NCI-H1092 treated with DMSO at 0.1 percent for 48 hours (cell line): ENCODE measurements at places on chromosomes 13 and 19.

DNA sequence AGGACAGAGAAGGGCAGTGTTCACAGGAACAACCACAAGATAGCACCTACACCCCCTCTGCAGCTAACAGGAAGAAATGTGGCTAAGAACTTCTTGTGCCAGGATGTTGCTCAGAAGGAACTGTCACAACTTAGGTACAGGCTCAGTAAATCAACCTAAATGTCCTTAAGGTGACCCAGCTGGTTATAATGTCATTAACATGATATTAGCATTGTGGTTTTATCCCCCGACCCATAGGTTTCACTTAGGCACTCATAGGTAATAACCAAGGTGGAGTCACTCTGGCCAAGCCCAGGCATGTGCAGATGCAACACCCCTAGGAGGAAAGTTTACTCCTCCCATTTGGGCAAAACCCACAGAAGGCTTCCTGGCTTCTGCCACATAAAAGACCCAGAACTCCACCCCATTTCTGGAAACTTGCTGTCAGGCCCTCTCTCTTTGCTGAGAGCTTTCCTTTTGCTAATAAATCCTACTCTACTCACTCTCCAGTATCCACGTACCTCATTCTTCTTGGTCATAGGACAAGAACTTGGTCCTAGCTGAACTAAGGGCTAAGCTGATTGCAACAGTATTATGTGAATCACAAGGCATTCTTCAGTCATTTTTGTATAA lies 951.3 kb downstream of the SLITRK5 start:
- no peak for DNase-seq

DNA sequence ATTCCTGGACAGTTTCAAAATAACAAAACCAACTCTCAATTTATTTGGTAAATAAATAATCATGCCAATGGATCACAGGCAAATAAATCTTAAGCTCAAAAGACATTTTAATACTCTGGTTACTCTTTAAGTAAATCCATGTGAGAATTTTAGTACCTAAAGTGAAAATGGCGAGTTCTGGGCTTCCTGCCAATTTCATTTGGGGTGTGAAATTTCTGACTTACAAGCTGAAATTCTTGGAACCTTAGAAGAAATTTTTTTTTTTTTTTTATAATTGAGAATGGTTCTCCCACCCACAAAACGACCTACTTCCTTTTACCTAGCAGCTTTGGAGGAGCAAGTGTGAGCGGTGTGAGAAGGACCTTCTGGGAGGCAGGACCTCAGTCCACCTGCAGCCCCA lies 354.5 kb upstream of the NBEA start:
- DNase-seq, result no peak

- no peak for DNase-seq
These were observed 173.1 kb upstream of the SOX1 start for GRCh38 chr13:111893607-111894443.

DNA sequence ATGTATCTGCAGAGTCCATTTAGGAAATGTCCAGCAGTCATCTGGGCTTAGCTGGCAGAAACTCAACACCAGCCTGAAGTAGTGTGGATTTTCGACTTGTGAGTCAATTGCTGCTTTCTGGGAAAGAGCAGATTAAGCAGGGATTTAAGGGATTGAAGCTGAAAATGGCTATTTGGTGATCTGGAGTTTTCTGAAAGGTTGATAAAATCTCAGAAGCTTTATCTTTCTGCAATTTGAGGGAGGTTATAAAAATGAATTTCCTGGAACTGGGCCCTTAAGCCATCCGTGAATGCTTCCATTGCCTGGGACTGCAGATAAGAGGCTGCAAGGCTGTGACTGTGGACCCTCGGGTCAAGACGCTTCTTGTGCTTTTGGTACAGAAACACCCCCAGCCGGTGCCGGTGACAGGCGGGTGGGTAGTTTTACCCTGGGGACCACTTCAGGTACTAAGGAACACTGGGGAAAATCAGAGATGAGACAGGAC lies 61.5 kb downstream of the COL4A1 start:
- DNase-seq, result no peak

DNA sequence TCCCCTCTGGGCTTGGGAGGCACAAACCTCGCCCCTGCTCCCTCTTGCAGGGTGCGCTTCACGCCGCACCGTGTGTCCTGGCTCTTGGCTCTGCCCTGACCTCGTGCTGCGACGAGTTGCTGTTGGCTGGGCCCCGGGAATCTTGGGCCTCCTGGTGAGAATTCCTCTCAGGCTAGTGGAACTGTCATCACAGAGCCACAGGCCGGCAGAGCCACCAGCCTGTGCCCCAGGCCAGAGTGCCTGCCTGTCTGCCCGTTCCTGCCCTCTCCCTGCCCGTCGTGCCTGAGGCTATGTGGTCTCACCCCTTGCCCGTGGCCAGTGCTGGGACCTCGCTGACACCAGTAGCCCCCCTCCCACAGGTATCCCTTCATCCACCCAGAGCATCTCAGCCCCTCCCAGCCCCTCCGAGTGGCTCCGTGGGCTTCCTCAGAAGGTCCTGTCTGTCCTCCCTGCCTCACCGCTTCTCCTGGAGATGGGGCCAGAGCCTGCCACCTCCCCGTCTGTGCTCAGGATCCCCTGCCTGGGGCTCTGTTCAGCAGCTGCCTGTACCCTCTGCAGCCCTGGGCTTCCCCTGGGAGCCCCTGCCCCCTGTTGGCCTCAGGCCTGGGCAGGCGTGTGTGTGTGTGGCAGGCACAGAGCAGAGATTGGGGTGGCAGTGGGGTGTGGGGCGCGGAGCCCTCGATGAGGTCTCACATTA lies 13.3 kb downstream of the NDUFB7 start:
- no peak for DNase-seq

DNA sequence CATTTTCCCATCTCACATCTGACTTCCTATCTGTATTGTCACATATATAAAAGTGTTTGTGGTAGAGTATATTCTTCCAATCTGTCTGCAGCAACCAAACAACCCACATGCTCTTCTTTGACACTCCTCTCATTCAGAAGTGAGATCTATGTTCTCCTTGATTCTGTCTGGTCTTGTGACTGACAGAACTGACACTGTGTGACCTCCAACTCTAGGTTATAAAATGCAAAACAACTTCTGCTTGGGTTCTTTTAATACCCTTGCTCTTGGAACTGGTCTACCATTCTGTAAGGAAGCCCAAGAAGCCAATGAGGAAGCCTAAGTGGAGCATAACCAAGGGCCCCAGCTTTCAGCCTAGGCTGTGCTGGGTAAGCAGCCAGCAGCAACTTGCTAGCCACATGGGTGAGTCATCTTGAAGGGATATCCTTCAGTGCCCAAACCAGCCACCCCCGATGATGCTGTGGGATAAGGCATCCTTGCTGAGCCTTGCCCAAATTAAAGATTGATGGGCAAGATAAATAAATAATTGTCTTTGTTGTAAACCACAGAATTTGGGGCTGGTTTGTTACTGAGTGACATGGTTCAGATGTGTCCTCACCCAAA lies 18.4 kb upstream of the ITM2B start:
- no peak for DNase-seq

GRCh38 chr13:25886438-25887214 lies 165.2 kb downstream of the SHISA2 start:
- DNase-seq, result no peak

GRCh38 chr19:4664642-4665041 lies 5.5 kb downstream of the MYDGF start:
- DNase-seq, result no peak

DNA sequence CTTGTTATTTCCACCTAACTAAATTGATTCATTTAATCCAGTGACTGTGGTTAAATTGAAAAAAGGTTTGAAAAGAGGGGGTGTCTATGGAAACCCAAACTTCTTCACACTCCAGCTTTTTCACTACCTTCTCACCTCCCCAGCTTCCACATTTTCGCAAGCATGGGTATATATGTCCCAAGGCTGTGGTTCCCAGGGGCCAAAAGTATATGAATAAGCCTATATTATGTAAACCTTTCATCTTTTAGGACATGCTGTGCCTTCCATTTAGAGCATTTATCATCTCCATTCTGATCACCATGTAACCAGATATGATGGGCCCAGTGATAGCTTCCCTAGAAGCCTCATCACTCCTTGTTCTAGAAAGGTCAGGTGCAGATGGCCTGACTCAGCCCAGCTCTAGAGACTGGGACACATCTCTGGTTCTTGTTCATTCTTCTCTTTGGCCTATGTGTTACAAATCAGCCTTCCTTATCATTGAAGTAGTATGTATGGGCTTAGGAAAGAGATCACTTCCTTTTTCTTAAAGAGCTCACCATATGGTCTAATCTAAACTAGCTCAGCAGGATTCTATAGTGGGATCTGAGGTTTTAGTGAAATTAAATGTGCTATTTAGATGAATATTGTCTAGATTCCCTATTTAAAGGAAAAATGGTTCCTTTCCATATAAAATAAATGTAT lies 19.5 kb upstream of the ARL11 start:
- no peak for DNase-seq

DNA sequence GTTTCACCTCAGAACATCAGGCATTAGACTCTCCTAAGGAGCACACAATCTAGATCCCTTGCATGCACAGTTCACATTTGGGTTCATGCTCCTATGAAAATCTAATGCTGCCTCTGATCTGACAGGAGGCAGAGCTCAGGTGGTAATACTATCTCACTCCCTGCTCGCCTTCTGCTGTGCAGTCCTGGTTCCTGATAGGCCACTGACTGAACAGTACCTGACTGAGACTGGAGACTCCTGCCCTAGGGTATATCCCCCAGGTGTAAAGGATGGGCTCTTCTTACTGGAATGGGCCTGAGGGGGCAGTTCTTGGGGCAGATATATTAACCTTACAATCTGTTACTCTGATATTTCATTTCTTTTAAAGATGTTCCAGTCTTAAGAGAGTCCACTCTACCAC lies 6.3 kb downstream of the OBI1 start:
- DNase-seq, result no peak

DNA sequence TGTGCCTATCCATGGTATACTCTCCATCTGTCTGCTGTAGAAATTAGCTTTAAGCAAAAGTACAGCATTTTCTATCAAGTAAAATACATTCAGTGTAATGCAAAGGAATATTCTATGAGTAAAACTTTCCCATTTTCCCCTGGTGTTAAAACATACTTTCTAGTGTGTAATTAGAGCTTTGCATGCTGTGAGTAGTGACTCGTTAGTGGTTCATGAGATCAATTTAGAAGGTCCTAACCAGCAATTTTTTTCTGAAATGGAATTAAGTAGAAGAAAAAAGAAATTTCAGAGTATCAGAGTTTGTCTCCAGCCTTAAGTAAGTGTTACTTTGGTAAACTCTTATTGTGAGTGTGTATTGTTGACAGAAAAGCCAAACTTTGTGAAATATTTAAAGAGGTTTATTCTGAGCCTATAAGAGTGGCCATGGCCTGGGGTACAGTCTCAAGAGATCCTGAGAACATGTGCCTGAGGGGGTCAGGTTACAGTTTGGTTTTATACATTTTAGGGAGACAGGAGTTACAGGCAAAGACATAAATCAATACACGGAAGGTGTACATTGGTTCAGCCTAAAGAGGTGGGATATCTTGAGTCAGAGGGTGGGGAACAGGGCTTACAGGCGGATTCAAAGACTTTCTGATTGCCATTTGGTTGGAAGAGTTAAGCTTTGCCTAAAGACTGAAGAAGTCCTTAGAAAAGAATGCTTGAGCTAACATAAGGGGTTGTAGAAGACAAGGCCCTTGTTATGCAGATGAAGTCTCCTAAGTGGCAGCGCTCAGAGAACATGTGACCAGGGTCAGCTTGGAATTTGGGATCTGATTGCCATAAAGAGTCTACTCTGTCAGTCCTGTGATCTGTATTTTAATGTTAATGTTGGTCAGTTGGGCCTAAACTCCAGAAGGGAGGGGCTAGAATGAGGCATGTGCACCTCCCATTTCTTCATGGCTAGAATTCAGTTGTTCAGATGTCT lies 25.5 kb downstream of the FAM187B start:
- DNase-seq, result no peak

DNA sequence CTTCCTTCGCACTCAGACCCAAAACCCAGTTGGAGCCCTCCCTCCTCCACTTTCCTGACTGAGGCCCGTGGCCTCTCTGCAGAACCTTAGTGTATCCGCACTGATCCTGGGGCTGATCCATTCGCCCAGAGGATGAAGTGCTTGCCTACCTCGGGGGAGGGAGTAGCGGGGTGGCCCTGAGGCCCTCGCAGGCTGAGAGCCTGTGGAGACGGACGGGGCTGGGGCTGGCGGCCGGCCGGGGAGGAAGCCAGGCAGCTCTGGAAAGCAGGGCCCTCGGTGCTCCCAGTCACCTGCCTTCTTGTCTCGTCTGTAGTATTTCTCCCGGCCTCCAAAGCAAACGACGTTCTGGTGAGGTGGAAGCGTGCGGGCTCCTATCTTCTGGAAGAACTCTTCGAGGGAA lies 1.3 kb downstream of the PROZ start:
- DNase-seq, result no peak

- DNase-seq, result no peak
These were observed 17.4 kb downstream of the CAPN12 start for GRCh38 chr19:38726761-38727301.

DNA sequence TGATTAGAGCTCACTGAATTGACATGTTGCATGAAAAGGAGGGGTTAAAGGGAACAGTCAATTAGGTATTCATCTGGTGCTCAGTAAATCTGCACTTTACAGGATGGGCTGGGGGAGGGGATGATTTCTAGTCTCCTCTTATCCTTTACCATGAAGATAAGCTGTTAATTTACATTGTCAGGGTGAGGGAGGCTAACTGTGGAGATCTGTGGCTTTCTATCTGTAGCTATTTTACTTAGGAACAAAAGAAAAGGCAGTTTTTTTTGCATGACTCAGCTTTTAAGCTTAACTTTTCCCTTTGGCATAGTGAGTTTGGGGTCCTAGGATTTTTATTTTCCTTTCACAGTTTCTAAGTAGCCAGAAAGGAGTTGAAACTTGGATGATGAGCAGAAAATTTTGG lies 253.3 kb downstream of the LMO7 start:
- no peak for DNase-seq

DNA sequence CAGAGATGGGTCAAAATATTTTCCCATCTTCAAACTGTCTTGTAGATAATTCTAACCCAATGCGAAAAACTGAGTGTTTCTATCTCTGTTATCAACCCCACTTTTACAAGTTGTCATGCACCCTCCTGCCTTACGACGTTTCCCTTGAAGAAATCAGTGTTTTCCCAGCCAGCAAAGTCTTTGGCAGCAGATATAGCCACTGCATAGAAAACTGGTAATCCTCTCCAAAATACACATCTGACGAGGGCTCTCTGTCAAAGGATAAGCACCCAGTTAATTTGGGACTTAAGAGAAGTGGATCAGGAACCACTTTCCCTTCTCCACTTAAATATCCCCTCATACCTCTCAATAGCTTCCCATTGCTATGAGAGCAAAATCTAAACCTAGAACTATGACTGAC lies 351.9 kb upstream of the MIR17HG start:
- peak; percentile 73 for DNase-seq
